ENCODE measurements at places on chromosomes 7 and 10. TPM values are rescaled to one million over a fixed set of nuclear protein-coding genes. Genes with fewer than 3 reads are reported as not detected.

The ZNF655 gene
- total RNA-seq: 79.1 TPM

The TET1 gene
- 33.5 TPM for total RNA-seq

The SPDYE11 gene
- total RNA-seq: not detected

The HOXA2 gene
- total RNA-seq: not detected

The STEAP2 gene
- 2.3 TPM for total RNA-seq

The UNCX gene
- total RNA-seq: not detected

The COL1A2 gene
- 124 TPM for total RNA-seq

The AKR1C4 gene
- total RNA-seq: not detected

The HK1 gene
- total RNA-seq: 98.4 TPM

The CALML3 gene
- not detected for total RNA-seq

The RGS10 gene
- total RNA-seq: 10.5 TPM

The PTPRE gene
- 19.8 TPM for total RNA-seq

The MCM10 gene
- total RNA-seq: 2.5 TPM

The MALRD1 gene
- total RNA-seq: 3.6 TPM

The RALA gene
- total RNA-seq: 39.3 TPM

The FZD8 gene
- total RNA-seq: 21.2 TPM

The HUS1 gene
- 21.1 TPM for total RNA-seq

The CTAGE8 gene
- total RNA-seq: not detected

The ZNF239 gene
- 25.9 TPM for total RNA-seq

The SFTPD gene
- 0.62 TPM for total RNA-seq

The CPVL gene
- total RNA-seq: 69.9 TPM

The SBDS gene
- total RNA-seq: 52.4 TPM

The FRMPD2 gene
- total RNA-seq: 3.3 TPM

The ZC3HAV1L gene
- total RNA-seq: 10.8 TPM

The CACUL1 gene
- total RNA-seq: 42.4 TPM

The CHN2 gene
- 76.3 TPM for total RNA-seq

The OR6V1 gene
- total RNA-seq: not detected

The GDF2 gene
- total RNA-seq: not detected

The FEZF1 gene
- total RNA-seq: not detected

The LOXL4 gene
- 0.47 TPM for total RNA-seq

The AKR1B15 gene
- total RNA-seq: not detected

The AGR3 gene
- total RNA-seq: not detected

The TRIM56 gene
- total RNA-seq: 1.1 TPM

The CALHM3 gene
- not detected for total RNA-seq

All from occipital lobe (tissue), 3 donors.